H4 (cell line): ENCODE measurements at places on chromosomes 7 and 10. TPM values are rescaled to one million over a fixed set of nuclear protein-coding genes. Genes with fewer than 3 reads are reported as not detected.

The IFIT1B gene
- 0.12 TPM in 1 of 2 replicates, not detected in the other for total RNA-seq

- DNase-seq = no peak
These were observed 288.6 kb upstream of the CDC14C start for GRCh38 chr7:48635796-48636195.

DNA sequence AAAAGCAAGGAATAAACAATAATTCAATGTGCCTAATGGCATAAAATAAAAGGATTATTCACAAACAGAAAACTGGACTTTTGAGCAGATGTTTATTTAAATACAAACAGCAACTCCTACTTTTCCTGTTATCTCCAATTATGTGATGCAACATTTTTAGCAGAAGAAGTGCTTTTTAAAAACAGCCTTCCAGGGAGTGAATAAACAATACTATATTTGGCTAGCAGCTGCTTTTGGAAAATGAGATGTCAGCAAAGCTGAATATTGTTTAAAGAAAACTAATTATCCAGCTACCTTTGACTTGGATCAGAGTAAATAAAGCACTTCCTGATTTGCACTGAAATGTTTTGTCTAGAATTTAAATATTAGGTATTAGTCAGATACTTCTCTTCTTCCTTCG is 23.2 kb downstream of the CDK1 start:
- peak; percentile 72 for DNase-seq

- peak; percentile 35 for DNase-seq
These were observed 407.9 kb downstream of the NRG3 start for GRCh38 chr10:82282782-82283456.

The RNF32 gene
- total RNA-seq = 1.4 and 3.8 TPM in 2 replicates

DNA sequence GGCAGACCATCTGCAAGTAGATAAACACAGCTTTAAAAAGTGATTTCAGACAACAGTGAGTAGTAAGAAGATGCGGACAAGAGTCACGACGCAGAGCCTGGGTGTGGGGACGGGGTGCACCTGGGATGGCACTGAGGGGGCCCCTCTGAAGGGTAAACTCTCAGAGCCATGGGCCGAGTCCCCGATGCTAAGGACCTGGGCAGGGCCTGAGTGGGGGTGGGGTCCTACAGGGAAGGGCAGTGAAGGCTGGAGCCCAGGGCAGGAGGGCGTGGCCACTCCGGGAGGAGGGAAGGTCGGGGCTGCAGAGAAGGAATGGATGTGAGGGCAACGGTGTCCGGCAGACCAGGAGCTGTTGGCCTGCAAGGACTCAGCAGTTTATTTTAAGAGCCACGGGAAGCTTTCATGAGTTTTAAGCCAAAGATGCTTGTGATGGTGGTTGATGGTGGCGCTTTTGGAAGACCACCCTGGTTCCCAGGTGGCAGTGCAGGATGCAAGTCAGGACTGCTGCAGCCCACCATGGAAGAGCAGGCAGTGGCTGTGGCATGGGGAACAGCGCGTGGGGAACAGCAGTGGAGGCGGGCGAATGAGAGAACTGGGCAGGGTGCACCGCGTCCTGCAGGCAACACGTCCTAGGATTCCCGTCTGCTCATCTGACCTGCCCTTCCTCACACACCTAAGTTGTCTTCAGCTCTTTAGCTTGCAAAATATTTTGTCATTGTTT is 296.8 kb downstream of the DNAJB6 start:
- DNase-seq = no peak

GRCh38 chr7:120996988-120997345 is 8.5 kb downstream of the CPED1 start:
- DNase-seq = no peak

The ZNF282 gene
- 7.4 and 17.7 TPM in 2 replicates for total RNA-seq

DNA sequence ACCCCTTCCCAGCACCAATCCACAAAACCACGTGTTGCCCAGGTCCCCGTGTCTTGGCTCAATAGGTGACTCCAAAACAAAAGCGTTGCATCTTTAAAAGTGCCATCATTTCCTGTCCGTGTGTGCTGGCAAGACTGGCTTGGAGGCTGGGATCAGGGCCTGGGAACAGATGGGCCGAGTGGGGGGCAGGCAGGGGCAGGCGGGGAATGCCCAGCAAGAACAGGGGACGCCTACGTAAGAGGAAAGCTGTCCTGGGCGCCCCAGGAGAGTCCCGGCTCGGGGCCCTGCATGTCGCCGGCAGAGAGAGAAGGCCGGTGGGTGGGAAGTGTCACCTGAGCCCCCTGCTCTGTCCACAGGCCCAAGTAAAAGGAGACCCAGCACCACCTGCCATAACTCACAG is 86.5 kb downstream of the PAXIP1 start:
- no peak for DNase-seq

The PPP1R3C gene
- 5.2 and 6.0 TPM in 2 replicates for total RNA-seq

- no peak for DNase-seq
These were observed 904.6 kb upstream of the SORCS1 start for GRCh38 chr10:108069096-108069495.

DNA sequence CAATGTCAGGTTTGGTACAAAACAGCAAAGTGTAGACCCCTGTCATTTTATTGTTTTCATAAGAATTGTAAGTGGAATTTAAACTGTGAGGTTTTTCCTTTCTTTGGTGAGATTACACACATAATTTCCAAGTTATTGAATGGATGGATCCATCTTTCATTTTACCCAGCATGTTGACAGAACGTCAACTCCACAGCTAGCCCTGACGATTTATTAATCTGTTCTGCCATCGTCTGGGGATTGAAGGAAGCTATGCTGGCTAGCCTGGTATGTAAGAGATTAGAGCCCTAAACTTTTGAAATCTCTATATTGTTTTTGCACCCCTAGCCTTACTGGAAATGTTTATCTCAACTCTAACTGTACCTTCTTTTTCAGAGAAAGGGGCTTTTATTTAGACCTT is 8.6 kb downstream of the WNT16 start:
- DNase-seq = no peak

GRCh38 chr10:59960751-59961150 is 54.4 kb upstream of the CCDC6 start:
- no peak for DNase-seq

DNA sequence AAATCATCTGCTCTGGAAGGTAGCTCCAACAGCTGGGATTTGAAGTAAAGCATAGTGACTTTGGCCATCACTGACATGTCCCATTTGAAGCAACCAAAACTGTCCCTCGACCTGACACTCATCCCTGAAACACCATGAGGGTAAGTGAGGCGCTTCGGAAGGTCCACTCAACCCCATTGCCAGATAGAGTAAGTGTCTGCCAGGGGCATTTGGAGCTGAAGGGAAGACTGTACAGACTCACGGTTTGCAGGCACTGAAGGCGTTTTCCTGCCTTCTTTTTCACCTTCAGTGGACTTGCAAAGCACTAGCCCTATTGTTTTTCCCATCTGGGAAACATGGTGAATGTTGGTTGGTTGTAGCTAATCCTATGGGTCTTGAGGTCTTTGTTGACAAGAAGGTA is 57.6 kb downstream of the IKZF1 start:
- DNase-seq = no peak

GRCh38 chr10:109899356-109900331 is 23.7 kb downstream of the XPNPEP1 start:
- no peak for DNase-seq

- no peak for DNase-seq
These were observed 76.6 kb downstream of the GLRX3 start for GRCh38 chr10:130212746-130213145.

- no peak for DNase-seq
These were observed 29.3 kb upstream of the RNF32 start for GRCh38 chr7:156611014-156612010.

DNA sequence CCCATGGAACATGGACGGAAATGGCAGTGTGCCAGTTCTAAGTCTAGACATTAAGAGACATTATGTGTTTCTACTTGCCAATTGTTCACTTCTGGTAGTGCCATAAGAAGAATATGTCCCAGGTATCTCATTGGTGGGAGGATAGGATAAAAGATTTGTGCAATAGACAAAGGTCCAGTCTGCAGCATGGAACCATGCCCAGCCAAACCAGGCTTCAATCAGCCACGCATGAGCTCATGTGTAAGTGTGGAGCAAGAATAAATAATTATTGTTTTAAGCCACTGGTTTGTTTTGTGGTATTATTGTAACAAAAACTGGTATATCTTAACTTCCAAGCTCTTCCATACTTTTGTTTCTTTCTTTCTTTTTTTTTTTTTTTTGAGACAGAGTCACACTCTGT is 153.6 kb upstream of the CTTNBP2 start:
- DNase-seq = no peak

- no peak for DNase-seq
These were observed 6.8 kb upstream of the TRUB1 start for GRCh38 chr10:114931072-114931679.

The PRPS1L1 gene
- total RNA-seq = not detected in 2 replicates

GRCh38 chr10:25130906-25131305 is 43.9 kb upstream of the GPR158 start:
- DNase-seq = peak; percentile 27

The PTPRZ1 gene
- 0.02 and 0.39 TPM in 2 replicates for total RNA-seq

DNA sequence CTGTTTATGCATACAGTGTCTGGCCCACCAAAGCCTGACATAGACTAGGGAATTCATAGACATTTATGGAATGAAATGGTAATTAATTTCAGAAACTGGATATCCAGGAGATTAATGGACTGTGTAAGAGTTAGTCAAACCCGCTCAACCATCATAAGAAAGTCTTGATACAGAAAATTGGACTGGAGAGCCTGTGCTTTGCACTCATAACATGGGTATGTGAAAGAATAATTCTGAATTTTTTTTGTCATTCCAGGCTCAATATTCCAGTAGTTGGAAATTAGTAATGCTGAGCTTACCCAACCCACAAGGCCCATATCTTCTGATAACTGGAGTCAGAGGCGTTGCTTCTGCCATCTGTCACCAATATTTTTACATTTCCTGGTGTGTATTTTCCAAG is 799.7 kb upstream of the IGFBP3 start:
- DNase-seq = no peak

- no peak for DNase-seq
These were observed 21.9 kb upstream of the ZNF804B start for GRCh38 chr7:88737632-88738031.

DNA sequence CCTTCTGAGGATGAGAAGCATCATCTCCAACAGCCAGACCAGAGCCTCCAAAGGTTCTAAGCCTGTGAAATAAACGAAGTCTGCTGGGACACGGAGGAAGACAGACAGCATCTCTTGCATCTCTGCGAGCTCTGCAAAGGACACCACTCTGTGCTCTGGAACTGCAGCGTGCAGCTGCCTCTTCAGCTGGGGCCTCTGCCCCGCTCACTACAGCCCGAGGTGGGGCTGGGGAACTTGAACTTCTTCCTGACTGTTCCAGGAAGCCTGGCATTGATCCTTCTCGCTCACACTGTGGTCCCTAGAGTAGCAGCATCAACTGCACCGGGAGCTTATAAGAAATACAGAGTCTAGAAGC is 163.3 kb downstream of the USP6NL start:
- DNase-seq = no peak

GRCh38 chr10:48520184-48520506 is 84.7 kb downstream of the ARHGAP22 start:
- no peak for DNase-seq

The FHIP2A gene
- 10.8 and 14.0 TPM in 2 replicates for total RNA-seq

DNA sequence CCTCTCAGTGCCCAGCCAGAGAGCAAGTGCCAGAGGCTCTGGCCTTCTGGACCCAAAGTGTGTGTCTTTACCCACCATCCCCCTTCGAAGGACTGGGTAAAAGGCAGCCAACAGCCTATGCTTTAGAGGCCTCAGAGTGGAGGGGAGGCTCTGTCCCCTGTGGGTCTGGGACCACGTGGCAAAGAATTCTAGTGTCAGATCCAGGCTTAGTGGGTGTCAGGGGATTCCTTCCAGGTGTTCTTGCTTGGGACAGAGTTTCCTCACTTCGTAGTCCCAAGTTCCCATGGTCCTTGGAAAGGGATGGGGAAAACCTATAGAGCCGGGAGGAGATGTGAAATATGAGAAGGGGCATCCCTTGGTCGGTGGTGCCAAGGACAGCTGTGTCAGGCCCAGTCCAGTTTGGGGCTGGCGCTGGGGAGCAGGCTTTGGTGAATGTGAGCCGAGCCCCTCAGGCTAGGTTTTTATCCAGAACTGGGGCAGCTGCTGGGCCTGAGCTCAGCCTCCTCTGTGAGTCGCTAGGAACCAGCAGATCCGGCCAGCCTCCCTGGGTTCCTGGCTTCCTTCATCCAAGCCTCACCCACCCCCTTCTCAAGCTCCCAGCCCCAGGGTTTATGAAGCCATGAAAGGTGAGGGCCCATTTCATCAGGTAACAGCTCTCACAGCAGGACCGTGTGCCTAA is 71.2 kb downstream of the C10orf105 start:
- no peak for DNase-seq

GRCh38 chr10:113970641-113971040 is 73.0 kb upstream of the ADRB1 start:
- no peak for DNase-seq

The TAC1 gene
- total RNA-seq = 9.2 and 11.1 TPM in 2 replicates

- peak; percentile 48 for DNase-seq
These were observed 116.2 kb downstream of the FAM107B start for GRCh38 chr10:14658331-14659127.

The ZMIZ2 gene
- total RNA-seq = 3.9 and 4.6 TPM in 2 replicates

The ZFYVE27 gene
- total RNA-seq = 10.2 and 13.1 TPM in 2 replicates

DNA sequence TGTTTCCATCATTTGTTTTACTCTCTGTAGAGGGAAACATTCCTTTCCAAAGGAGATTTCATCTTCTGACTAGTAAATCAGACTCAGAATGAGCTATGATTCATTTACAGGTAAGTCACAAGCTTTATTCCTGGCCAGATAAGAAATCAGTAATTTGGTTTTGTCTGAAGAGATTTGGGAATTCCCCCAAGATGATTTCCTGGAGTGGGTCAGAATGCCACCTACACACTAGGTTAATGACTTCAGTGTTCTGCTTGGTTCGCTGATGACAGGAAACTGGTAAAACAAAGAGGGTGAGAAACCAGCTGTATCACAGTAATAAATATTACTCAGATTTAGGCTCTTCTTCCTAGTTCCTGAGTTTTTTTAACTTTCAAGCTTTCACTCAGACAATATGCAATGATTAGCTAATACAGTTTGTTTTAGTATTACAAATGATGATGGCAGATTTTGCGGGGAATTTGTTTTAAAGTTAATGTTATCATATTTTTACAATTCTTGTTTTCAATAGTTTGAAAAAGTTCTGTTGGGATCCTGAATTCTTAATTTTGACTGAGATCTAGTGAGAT is 8.3 kb upstream of the ASZ1 start:
- DNase-seq = no peak

- DNase-seq = peak; percentile 75
These were observed 63.9 kb downstream of the FOXL3 start for GRCh38 chr7:353746-354325.

The TMEM196 gene
- not detected in 2 replicates for total RNA-seq

GRCh38 chr7:44891372-44891771 is 6.0 kb upstream of the PURB start:
- DNase-seq = no peak

DNA sequence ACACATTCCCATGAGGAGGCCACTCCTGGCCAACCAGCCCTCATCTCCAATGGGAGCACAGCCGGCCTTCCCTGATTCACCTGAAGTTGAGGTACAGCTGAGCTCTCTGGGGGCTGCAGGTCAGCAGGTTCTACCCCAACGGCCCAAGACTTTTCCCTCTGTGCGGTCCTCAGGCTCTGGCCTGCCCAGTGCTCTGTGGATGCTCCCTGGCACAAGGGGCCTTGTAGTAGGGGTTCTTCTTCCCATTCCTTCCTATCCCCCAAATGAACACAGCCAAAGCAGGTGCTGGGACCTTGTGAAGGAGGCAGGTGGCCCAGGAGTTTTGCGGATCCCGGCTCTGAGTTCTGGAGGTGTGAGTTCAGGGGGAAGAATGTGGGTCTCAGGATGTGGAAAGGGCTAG is 72.2 kb downstream of the PLXNA4 start:
- DNase-seq = no peak
